HT1080 (cell line): ENCODE measurements at places on chromosomes 5 and 9. TPM values are rescaled to one million over a fixed set of nuclear protein-coding genes. Genes with fewer than 3 reads are reported as not detected.

GRCh38 chr5:139904816-139905661, 109.4 kb downstream of the PSD2 start:
- peak; percentile 18 for DNase-seq

- no peak for DNase-seq
Measured at GRCh38 chr9:3793971-3794383, 268.2 kb upstream of the RFX3 start.

DNA sequence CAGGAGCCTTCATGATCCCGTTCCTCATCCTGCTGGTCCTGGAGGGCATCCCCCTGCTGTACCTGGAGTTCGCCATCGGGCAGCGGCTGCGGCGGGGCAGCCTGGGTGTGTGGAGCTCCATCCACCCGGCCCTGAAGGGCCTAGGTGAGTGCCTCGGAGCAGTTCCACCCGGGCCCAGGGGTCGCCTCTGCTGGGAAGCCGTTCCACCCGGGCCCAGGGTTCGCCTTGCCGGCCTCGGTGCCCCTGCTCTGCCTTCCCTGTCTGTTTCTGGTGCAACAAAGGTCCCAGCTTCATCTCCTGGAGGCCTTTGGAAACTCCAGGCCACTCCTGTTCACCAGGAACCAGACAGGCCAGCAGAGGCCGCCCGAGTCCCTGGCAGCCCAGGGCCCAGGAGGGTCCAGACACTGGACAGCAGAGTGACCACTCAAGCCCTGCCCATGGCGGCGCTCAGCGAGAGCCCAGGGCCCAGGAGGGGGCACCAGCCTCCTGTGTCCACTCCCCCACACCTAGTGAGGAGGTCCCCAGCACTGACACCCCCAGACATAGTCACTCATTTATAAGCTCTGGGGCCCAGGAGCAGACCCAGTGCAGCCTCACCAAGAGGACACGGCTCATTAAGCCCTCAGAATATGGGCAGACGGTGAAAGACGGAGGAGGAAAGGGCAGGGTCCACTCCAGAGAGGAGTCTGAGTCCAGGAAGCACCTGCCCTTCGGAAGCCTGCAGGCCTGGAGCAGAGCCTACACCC, 7.5 kb downstream of the SLC6A19 start:
- DNase-seq, result peak; percentile 52

DNA sequence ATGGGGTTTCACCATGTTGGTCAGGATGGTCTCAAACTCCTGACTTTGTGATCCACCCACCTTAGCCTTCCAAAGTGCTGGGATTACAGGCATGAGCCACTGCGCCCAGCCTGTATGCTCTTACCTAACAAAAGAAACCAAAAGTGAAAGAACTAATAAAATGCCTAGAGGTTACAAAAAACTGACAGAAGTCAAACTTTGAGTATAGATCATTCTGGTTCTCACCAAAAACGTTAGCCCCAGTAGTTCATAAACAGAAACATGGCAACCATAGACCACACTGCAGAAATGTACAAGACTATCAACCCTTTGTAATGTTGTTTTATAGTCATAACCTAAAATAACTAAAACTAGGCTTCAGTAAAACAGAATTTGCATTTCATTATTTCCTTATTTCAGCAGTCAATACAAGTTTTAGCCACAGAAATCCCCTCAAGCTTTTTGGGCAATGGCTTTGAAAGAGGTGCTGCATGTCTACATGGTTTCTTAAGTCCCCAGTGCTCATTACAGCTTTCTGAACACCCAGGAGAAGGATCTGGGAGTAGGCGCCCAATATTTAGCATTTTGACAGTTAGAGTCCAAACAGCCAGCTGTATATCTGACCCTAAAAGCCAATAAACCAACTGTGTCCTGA, 72.5 kb downstream of the EPB41L4A start:
- DNase-seq, result no peak

GRCh38 chr5:37900692-37901091, 60.9 kb upstream of the GDNF start:
- peak; percentile 54 for DNase-seq

The NHP2 gene
- 521 and 563 TPM in 2 replicates for total RNA-seq

DNA sequence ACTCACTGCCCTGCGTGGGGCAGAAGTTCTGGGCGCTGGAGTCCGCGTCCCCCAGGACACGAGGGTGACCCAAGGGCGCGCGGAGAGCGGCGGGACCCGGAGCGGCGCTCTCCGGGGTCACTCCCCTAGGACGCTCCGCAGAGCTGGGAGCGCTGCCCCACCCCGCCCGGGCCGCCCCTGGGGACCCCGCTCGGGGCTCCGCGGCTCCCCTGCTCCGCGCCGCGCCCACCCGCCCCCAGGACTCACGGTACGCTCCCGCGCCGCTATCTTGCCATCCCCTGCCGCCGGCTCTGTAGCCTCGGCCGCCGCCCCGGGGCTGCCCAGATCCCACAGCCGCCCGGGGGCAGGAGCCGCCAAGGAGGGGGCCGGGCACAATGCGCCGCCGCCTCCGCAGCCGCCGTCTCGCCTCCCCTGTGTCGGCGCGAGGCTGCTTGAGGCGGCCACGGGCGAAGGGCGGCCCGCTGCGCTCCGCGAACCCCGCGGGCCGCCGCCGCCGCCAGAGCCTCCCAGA, 303 bp downstream of the LIFR start:
- DNase-seq, result peak; percentile 29

The IPPK gene
- total RNA-seq, result 21.5 and 25.0 TPM in 2 replicates

- peak; percentile 98 for DNase-seq
Measured at GRCh38 chr5:177494346-177495195, 2.8 kb downstream of the PDLIM7 start.

- DNase-seq, result no peak
Measured at GRCh38 chr5:44402084-44402483, 12.9 kb upstream of the FGF10 start.

The TNFSF15 gene
- 0.23 and 0.53 TPM in 2 replicates for total RNA-seq

The ZNF366 gene
- total RNA-seq, result not detected in 2 replicates

- DNase-seq, result no peak
Measured at GRCh38 chr5:172858511-172858989, 24.5 kb downstream of the ERGIC1 start.

DNA sequence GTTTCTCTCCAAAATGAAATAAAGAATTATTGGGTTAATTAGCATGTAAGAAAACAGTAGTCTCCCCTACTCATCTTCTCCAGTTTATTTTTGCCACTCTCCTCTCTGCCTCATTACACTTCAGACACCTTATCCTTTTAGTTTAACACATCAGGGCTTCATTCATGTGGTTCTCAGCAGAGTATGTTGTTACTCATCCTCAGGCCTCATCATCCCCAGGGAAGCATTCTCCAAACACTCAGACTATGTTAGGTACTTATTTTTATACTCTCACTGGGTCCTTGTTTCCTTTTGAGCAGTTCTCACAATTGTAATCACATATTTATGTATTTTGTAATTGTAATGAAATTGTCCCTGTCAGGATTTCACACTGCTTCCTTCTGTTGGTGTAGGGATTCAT, 470.5 kb downstream of the PDE4D start:
- DNase-seq, result no peak

DNA sequence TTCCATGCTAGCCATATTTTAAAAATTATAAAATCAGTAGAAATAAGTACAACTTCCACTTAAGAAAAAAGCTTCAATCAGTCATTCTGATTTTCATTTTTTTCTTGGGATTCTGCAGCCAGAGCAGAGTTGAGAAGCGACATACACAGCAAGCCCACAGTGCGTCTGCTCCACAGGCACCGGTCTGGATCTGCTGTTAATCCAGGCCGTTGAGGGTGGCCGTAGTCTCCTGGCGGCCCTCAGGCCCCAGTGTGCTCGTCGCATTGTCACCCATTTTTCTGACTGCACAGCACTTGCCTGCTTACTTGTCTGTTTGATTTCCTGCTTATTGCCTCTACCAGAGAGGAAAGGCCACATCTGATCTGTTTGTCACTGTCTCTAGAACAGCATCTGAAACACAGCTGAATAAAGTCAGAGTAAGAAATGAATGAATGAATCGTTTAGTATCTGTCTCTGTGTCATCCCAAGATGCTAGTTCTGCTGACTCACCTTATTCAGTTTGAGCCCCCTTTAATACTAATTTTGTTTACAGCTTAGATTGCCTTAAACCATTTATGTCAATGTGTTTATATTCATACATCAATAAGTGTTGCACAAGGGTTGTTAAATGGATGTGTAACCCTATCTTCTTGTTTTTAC, 11.6 kb upstream of the ASPN start:
- no peak for DNase-seq

The PCDHA8 gene
- not detected in 2 replicates for total RNA-seq

The TGFBR1 gene
- 13.8 and 20.6 TPM in 2 replicates for total RNA-seq

- no peak for DNase-seq
Measured at GRCh38 chr5:43233946-43234345, 41.9 kb downstream of the NIM1K start.

GRCh38 chr5:28734396-28734795, 1696.0 kb upstream of the CDH9 start:
- DNase-seq, result peak; percentile 90
